Panc1 (cell line): ENCODE measurements at places on chromosomes 12 and 14.

DNA sequence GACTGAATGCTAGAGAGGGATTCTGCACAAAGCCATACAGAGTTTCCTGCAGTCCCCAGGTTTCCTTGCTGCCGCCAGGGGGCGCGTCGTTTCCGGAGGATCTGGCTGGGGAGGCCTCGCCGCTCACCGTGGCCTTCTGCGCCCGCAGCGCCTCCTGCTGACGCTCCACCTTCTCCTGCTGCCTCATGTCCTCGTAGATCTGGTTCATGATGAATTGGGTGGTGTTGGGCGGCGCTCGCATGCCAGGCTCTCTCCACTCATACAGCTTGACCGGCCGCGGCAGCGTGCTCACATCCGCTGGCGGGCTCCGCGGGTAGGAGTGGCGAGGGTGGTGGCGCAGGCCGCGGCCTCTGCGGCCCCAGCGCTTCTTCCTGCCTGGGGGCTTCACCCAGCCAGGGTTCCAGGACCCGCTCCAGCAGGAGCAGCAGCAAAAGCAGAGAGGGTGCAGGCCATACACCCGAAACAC is 987 bp downstream of the CCER1 start:
- DNase-seq: no peak

GRCh38 chr14:105151838-105152793 is 16.5 kb downstream of the JAG2 start:
- no peak for DNase-seq

DNA sequence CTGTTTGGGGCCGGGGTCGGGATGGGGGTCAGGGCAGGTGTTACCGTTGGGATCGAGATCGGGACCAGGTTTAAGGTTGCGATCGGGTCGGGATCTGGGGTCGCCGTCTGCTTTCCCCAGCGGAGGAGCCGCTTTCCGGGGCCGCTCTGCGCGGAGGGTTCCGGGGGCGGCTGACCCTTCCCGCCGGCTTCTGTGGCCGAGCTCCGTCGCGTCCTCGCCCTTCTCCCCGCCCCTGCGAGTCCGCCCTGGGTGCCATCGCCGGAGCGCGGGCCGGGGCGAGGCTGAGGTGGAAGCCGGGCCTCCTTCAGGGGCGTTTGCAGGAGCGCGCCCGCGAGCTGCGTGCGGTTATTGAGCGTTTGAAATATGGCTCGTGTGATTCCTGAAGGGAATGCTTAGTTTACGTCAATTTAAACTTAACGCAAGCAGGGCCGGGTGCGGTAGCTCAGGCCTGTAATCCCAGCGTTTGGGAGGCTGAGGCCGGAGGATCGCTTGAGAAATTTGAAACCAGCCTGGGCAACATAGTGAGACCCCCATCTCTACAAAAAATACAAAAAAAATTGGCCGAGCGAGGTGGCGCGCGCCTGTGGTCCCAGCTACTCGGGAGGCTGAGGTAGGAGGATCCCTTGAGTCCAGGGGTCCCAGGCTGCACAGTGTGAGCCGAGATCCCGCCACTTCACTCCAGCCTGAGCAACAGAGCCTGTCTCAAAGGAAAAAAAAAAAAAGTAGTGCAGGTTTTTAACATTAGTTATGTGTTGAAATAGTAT is 620 bp downstream of the PGAM5 start:
- DNase-seq: no peak

DNA sequence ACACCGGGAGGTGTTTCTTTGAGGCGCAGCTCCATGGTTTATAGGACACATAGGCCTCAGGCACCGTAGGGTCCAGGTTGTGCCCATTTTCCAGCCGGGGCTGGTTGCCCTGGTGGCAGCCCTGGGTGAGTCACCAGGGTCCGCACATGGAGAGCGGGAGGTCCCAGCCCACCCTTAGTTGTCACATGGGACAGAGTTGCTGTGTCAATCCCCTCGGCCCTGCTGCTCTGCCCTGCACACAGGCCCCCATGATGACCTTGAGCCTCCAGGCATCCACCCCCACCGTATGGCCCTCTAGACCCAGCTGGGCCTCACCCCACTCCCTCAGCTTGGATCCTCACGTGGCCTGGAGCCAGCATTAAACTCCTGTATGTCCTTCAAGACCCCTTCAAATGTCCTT is 7.7 kb downstream of the TRMT61A start:
- no peak for DNase-seq

- no peak for DNase-seq
Observed at GRCh38 chr12:6772331-6772695, at the start of gene LAG3. Gene LAG3, plus strand, starts transcription at chr12:6772520. Its CDS starts 333 bp downstream, at chr12:6772853.

DNA sequence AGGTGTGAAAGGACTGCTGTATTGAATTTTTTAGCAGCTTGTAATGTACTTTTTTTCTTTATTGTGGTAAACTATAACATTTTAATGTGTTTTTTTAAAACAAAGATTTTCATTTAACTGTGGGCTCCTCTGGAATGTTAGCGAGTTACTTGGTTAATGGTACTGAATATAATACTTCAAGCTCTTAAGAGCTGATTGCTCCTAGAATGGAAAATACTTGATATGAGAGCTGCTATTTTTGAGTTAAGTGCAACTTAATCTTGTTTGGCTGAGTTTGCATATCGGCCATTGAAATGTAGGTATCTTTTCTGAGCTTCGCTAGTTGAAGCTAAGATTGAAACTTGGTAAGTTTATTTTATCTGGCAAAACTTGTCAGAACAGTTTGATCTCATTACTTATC is 7.4 kb downstream of the TMBIM6 start:
- no peak for DNase-seq
